ENCODE measurements at places on chromosomes 6 and 20. TPM values are rescaled to one million over a fixed set of nuclear protein-coding genes. Genes with fewer than 3 reads are reported as not detected.

DNA sequence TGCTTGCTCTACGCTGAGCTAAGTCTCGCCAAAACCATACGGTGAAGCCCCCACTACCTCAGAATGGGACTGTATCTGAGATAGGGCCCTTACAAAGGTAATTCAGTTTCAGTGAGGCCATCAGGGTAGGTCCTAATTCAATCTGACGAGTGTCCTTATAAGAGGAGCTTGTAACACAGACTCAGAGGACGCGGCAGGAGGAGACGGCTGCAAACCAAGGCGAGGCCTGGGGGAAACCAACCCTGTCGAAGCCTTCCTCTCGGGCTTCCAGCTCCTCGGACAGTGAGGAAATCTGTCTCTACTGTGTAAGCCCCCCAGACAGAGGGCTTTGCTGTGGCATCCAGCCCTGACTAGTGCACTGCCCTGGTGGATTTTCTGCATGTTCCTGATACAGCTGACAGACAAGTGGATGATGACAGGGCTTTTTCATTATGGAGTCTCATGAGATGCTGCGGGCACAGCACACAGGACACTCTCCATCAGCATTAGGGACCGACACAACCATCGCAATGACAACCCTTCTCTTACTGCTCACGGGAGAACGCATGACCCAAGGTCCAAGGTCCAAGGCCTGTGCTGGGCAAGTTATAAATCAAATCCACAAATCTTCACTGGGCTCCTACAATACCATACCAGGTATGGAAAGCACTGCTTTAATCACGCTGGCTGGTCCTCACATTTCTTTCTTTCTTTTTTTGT is 48.2 kb downstream of the SSR1 start:
- no peak overlapping the region for H3K4me3 ChIP-seq
- no peak overlapping the region for H3K27ac ChIP-seq
- H3K27me3 ChIP-seq = no peaks in the 10 kb centered on the region
- DNase-seq = no peak
- no peaks in the 10 kb centered on the region for H3K36me3 ChIP-seq

GRCh38 chr6:138546733-138547185 is 47.5 kb upstream of the NHSL1 start:
- peak overlapping the region; percentile 94 for H3K27ac ChIP-seq
- H3K27me3 ChIP-seq = no peaks in the 10 kb centered on the region
- peak; percentile 92 for DNase-seq
- no peaks in the 10 kb centered on the region for H3K36me3 ChIP-seq
- peaks cover 56% of the 10 kb centered on the region for H3K4me1 ChIP-seq

DNA sequence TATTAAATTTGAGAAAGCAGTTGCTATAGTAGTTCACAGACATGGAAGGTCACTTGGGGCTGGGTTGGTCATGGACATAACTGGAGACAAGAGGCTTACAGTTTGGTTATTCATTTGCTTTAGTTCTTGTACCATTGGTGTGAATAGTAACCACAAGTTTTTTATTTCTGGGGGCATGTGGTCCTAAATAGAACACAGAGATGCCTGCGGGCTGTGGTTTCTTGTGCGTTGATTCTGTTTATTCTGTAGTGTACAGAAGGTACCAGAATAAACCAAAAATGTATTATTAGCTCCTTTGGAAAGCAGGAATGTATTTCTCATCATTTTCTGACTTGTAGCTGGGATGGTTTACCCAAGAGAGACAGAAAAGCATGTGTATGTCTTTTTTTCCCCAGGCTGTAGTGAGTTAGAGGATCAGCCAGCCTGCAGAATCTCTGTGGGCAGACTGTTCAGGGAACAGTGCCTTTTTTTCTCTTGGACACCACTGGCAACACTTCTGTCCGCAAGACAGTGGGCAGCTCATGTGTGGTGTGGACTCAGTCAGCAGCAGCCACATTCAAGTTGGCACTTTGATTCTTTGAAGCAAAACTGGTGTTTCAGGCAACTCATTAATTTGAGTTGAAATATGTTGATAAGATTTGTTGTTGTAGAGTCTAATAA is 122.1 kb downstream of the LRRC1 start:
- no peaks in the 10 kb centered on the region for H3K27me3 ChIP-seq
- no peaks in the 10 kb centered on the region for H3K4me1 ChIP-seq
- DNase-seq = no peak
- peaks cover 8% of the 10 kb centered on the region for H3K36me3 ChIP-seq
- no peak overlapping the region for H3K4me3 ChIP-seq
- no peak overlapping the region for H3K27ac ChIP-seq

Gene FGD2
- total RNA-seq = not detected

DNA sequence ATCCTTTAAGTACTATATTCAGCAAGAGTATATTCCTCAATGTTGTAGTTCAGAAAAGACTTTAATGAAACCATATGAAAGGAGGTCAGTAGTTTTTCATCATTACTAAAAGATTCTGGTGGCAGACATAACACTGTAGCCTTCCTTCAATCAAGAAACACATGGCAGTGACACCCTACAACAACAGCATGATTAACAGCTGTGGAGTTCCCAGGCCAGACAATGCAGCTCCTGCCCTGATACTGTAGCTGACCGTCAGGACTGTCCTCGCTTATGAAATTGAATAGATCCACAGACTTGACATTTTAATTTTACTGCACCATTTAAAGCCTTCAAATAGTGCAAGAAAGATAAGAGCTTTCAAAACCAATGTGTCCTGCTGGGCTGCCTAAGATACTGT is 43.6 kb downstream of the USP45 start:
- H3K4me3 ChIP-seq = no peak overlapping the region
- DNase-seq = no peak
- H3K27ac ChIP-seq = no peak overlapping the region
- no peaks in the 10 kb centered on the region for H3K36me3 ChIP-seq

GRCh38 chr6:37365791-37366190 is 12.0 kb downstream of the RNF8 start:
- no peak overlapping the region for H3K4me3 ChIP-seq
- no peak overlapping the region for H3K27ac ChIP-seq
- peaks cover 22% of the 10 kb centered on the region for H3K4me1 ChIP-seq
- no peaks in the 10 kb centered on the region for H3K27me3 ChIP-seq
- DNase-seq = peak; percentile 71

All from endothelial cell of umbilical vein (primary cell).